HFFc6 (cell line): ENCODE measurements at places on chromosomes 1 and 21.
A peak's percentile ranks its signal among the peaks of the same experiment; 100 is the strongest.

- no peak for DNase-seq
Observed at GRCh38 chr1:28457678-28458077, 48.2 kb upstream of the RCC1 start.

- peak; percentile 35 for DNase-seq
Observed at GRCh38 chr1:89945852-89946476, 48.9 kb upstream of the ZNF326 start.

GRCh38 chr1:178962853-178963711 lies 62.6 kb upstream of the FAM20B start:
- DNase-seq = no peak

DNA sequence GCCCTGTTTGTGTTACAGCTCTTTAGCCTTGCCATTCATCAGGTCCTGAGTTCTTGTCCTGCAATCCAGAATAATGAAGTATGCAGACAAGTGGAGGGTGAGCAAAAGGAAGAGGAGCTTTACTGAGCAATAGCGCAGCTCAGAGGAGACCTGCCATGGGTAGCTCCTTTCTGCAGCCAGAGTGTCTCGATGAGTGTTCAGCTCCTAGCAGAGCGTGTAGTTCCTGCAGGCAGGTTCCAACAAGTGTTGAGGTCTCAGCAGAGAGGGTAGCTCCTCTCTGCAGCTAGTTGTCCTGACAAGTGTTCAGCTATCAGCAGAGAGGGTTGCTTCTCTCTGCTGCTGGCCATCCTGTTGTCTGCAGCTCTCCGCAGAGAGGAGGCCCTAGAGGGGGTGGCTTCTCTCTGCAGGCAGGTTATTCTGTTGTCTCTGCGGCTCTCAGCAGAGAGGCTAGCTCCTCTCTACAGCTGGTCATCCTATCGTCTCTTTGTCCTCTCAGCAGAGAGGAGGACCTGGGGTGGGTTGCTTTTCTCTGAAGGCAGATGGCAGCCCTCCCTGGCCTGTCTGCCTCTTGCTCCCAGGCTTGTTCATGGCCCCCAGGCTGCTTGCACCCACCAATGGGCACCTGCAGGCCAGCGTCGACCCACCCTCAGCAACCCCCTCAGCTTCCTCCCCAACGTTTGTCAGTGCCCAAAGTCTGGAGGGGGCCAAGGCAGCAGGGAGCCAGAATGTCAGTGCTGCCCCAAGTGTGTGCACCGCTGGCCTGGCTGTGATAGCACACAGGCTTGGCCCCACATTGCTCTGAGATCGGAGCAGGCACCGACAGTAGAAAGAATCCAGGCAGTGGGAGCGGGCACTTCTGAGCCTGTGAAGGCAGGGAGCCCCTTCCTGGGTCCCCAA lies 112.5 kb upstream of the RUNX3 start:
- no peak for DNase-seq

DNA sequence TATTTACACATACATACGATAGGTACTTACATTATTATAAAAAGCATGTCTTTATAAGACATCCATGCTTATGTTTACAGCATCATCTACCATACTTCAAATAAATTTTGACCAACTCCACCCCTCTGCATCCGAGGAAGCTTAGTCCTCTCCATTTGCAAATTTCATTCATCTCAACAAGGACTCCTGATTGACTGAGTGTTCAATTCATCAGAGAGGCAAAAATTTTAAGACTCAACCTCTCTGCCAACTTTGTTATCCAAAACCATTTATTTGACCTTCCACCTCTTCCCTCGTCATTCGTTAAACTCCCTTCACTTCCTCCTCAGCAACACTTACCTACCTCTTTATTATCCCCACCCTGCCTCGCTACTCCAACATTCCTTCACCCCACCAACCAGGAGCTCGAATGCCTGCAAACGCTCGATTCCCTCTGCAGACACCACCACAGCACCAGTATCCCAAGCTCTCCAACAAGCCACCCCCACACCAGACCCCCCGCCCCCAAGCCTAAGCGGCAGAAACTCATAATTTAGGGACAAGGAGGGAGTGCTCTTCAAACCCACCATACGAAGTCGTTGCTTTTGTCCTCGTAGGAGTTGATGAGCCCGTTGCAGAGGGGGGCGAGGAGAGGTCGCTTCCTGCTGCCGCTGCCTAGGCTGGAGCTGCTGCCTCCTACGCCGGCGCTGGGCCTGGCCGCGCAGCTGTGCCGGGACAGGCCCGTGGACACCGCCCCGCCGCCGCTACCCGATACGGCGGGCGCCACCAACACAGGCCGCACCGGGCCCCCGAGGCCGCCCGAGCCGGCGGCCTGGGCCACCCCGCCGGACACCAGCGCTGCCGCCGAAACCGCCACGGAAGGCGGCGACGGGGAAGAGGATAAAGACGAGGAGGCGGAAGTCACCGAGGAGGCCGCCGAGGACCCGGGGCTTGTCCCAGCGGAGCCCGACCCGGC lies 803 bp downstream of the COP1 start:
- DNase-seq = peak; percentile 15

- no peak for DNase-seq
Observed at GRCh38 chr1:56576880-56577405, 2.4 kb downstream of the PLPP3 start.

- DNase-seq = no peak
Observed at GRCh38 chr1:213369465-213369864, 318.4 kb downstream of the RPS6KC1 start.

DNA sequence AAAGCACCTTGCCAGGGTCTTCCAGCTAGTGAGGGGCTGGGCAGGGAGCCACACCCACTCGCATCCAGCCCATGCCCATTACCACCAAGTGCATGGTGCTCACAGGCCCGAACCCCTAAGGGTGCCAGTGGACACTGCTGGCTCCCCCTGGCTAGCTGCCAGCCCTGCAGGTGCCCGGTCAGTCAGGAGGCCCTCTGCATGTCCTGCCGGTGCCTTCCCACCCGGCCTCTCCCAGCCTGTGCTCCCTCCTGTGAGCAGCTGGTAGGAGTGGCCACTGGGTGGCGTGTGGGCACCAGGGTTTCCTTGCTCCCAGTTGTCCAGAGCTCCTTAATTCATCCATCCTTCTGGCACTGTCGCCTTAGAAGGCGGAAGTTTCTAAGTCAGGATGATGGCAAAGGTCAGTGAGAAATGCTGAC lies 33.4 kb downstream of the QSOX1 start:
- peak; percentile 44 for DNase-seq
